ENCODE measurements at places on chromosomes 3 and 15.

DNA sequence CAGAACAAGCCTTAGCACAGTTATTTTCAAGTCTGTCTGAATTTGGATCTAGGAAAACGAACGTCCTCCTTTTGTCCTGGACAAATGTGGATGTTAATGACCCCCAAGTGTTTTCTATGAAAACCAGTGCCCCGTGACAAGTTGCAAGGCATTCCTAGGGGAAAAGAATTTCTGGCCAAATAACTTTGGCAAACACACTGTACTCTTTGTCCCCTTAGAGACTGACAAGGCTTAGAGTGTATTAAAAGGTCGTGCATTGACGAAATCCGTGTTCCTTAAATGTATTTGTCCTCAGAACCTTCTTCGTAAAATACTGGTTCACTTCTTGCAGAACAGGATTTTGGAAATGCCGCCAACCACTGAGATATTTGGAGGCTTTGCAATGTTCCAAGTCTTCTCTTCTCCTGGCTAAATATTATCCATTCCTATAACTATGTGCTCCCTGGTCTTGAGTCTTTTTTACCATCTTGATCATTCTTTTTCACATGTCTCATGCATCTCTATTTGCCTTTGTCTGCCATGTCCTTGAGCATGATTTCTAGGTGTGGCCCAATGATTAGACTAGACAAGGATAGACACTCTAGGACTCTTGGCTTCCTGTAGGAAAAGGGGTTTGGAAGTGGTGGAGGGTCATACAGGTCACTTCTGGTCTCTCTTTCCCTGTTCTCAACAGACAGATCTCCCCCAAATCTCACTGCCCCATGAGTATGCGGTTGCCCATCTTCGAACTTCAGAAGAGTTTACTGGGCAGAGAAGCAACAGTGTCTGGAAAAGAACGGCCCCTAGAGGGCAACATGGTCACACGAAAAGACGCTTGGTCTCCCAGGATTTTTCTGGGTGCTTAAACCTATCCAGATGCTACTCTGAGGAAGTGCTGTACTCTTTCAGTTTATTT lies 117.5 kb downstream of the EDEM1 start:
- DNase-seq = no peak

DNA sequence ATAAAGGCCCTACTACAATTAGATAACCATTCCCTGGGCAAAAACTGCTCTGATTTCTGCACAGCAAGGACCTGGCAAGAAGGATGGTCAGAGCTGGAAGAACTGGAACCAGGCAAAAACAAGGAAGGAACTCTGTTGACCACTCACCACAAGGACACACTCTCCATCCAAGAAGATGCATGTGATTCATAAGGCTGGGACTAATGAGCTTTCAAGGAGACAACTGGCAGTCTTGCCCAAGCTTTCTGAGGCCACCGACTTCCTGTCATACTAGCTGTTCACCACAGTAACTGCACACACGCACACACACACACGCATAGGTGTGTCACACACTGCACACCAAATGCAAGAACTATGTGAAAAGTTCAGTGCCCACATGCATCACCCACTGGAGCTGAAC lies 256.6 kb downstream of the OCA2 start:
- DNase-seq = no peak

GRCh38 chr3:4411236-4411635 lies 55.8 kb downstream of the SUMF1 start:
- no peak for DNase-seq

GRCh38 chr3:114175204-114175987 lies 3.5 kb downstream of the DRD3 start:
- no peak for DNase-seq

GRCh38 chr3:30399394-30400181 lies 206.8 kb upstream of the TGFBR2 start:
- DNase-seq = no peak

DNA sequence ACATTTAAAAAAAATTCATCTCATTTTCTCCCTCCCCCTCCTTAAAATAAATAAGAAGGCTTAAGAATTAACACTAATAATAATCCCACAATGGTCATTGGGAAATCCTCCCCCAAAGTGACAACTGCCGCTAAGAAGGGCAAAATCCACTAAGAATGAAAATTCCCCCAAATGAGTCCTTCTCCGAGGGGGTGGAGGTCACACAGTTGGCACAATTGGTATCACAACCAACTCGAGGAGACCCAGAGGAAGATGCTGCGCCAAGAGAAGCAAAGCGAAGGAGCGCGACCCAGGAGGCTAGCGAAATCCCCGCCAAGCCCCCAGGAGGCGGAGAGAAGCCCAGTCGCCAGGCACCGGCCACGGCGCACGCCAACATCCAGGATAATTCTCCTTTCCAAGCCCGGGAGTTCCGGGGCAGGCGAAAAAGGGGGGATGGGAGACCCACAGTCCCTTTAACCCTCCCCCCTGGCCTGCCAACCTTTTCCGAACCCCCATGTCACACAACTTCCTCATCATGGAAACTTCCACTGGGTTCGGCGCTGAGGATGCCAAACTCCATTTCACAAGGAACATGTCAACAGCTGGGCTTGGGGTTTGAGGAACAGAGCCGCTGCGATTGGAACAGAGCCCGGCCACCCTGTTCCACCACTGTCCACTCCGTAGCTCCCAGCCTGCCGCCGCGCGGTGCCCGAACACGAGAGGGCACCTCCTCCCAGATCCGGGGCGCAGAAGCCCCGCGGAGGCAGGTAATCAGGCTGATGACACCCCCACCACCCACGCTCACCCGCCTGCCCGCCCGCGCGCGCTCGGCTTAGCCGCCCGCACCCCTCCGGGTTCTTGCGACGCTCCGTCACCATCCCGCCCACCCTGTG lies 668 bp downstream of the THRB start:
- DNase-seq = peak; percentile 50

DNA sequence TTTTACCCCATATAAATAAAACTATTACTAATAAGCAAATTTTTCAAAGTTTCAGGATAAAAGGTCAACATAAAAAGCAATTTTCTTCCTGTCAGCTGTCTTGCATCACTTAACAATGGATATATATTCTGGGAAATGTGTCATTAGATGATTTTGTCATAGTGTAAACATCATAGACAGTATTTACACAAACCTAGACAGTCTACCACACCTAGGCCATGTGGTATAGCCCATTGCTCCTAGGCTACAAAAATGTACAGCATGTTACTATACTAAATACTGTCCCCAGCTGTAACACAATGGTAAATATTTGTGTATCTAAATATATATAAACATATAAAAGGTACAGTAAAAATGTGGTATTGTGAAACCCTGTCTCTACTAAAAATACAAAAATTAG lies 156.7 kb downstream of the ANO10 start:
- DNase-seq = no peak

DNA sequence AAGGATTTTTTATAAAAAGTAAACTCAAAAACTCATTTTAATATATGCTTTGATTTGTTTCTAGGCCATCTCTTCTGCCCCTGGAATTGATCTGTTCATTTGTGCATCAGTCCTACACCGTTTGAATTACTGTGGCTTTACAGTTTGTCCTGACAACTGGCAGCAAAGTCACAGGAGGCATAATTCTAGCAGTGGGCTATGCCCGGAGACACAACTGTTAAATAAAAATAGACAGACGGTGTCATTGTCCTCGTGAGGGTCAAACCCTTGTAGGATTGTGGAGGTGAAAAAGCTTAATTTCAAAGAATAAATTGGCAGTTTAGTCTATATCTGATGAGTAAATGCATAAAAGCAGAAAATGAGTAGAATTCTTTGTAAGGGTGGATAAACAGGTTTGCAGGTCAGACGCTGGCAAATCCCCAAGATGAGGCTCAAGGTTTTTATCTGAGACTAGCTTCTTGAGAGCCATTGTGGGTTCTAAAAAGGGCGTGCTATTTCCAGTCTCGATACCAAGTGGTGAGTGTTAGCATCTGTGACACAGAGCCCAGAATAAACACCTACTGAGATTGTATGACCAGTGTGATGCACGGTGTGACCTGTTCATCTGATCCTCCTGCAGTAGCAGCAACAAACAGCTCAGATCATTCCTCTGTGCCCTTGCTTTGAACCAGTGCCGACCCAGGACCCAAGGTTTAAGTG lies 51.5 kb upstream of the SLCO3A1 start:
- no peak for DNase-seq

GRCh38 chr3:128706086-128706615 lies 19.8 kb upstream of the RAB7A start:
- DNase-seq = no peak

DNA sequence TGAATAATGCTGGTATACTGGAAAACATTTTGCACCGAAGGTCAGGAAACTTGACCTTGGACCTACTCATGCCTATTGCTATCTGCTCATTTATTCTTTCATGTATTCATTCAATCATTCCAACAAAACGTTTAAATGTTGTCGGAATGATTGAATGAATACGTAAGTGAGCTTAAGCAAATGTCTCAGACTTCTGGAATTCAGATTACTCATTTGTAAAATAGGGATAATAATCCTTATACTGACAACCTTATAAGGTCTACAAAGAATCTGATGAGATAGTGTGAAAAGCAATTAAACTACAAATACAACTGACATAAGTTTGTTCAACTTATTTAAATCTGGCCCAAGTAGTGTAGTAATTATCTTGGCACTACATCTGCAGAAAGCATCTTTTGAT lies 288.7 kb downstream of the WDR72 start:
- DNase-seq = no peak

DNA sequence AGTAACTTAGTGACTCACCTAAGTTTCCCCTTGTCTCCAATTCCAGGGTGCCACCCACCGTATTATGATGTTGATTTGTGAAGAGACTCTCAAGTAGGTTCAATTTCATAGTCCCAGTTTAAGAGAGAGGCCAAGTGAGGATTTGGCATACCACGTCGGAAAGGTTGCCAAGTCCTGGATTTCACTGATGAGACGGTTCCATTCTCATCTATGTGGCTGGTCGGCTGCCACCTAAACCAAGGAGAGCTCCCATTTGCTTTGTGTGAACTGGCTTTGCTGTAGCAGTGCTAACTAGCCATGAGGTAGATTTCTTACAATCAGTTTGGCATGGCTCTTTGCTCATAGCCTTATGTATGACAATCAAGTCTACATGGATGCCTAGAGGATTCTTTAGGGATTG lies 653.6 kb downstream of the NLGN1 start:
- no peak for DNase-seq
